ENCODE measurements at places on chromosomes 3 and 15.

- no peak for DNase-seq
These were observed 805.3 kb upstream of the LMCD1 start for GRCh38 chr3:7696320-7696719.

- DNase-seq = no peak
These were observed 3.2 kb downstream of the NEIL1 start for GRCh38 chr15:75349851-75350588.

DNA sequence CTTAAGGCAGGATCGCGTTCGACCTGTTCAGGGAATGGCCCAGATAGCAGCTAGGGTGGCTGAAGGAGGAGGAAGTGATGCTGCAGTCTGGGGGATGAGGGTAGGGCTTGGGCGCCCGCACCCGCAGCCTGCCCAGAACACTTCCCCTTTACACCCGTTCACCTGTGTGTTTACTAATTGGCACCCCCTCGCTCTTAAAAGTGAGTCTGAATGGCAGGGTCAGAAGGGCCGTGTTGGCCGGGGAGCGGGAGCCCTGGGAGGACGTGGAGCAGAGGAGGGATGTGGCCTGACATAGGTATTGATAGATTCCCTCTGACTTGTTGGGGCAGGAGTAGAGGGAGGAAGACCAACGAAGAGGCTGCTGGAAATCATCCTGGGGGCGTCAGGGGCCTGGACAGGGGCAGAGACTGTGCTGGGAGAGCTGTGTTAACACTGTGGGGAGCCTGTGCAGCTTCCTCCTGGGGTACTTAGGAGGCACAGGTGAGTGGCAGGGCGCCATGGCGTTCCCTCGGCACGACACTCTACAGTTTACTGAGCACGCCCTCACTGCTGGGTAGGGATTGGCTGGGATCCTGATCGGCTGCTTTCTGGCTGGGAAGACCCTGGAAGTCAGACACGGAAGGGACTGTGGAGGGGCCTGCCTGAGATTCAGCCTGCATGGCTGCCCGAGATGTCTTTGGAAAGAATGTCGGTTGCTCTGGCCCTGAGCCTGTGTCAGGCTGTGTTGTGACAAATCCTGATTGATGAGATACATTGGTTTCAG, 51.7 kb downstream of the SLC6A6 start:
- DNase-seq = no peak

DNA sequence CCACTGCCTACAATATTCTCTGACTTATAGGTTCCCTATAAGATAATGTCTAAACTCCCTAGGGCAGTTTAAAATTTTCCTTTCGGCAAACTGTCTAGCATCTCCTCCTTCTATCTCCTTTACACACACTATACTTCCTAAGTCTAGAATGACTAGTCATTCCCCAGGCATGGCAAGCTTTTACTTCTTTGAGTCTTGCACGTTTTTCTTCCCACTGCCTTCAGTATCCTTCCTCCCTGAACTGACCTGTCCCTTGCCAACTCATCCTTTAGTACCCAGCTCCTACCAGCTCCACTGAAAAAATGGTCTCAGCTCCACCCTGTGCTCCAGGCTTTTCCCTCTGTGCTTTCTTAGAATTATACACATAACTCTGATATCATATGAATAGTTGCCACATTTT, 93.8 kb upstream of the KBTBD8 start:
- DNase-seq = no peak

GRCh38 chr3:167913219-167913835, 177.8 kb downstream of the SERPINI1 start:
- DNase-seq = no peak

GRCh38 chr15:72735111-72735510, 48.4 kb downstream of the ADPGK start:
- DNase-seq = no peak

DNA sequence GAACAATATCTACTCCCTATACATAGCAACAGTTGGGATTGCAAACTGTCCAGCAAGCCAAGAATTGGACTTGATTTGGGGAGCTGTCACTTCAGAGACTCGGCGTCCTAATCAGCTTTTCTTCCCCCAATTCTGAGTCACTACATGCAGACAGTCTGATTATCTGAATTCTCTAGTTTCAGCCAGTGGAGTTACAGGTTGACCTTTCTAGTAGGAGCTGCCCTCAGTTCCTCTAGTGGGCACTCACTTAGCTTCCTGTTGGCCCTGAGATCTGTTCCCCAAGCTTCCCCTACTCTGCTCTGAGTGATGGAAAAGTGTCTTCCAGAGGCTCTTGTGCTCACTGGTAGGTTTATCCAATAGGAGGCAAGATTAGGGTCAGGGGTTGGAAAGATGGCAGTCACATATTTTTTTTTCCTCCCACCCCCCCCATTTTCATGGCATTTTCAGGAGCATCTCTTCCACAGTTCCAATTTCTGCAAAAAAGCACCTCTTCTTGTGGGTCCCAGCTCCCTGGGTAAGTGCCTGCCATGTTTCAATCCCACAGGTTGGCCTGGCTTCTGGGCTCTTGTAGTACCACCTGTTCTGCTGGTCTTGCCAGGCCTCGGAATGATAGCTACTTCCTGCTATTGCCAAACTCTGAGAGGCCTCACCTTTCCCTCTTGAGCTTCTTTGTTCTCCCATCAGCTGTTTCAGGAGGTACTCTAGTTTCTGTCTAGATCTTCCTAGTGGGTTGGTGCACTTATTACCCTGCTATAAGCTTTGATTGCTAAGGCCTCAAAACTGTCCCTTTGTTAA, 182.2 kb downstream of the RAP2B start:
- no peak for DNase-seq

- peak; percentile 73 for DNase-seq
These were observed 68.1 kb downstream of the SLC6A1 start for GRCh38 chr3:11060500-11061251.

- peak; percentile 62 for DNase-seq
These were observed at the start of the genes SNRPN and SNURF for GRCh38 chr15:24954783-24955530. Gene SNRPN, plus strand, starts transcription at chr15:24954987. Its CDS starts 19,467 bp downstream, at chr15:24974454. Gene SNURF, plus strand, starts transcription at chr15:24954987. Its CDS starts 62 bp downstream, at chr15:24955049.

GRCh38 chr3:112412494-112412893, 79.5 kb downstream of the CD200 start:
- no peak for DNase-seq

DNA sequence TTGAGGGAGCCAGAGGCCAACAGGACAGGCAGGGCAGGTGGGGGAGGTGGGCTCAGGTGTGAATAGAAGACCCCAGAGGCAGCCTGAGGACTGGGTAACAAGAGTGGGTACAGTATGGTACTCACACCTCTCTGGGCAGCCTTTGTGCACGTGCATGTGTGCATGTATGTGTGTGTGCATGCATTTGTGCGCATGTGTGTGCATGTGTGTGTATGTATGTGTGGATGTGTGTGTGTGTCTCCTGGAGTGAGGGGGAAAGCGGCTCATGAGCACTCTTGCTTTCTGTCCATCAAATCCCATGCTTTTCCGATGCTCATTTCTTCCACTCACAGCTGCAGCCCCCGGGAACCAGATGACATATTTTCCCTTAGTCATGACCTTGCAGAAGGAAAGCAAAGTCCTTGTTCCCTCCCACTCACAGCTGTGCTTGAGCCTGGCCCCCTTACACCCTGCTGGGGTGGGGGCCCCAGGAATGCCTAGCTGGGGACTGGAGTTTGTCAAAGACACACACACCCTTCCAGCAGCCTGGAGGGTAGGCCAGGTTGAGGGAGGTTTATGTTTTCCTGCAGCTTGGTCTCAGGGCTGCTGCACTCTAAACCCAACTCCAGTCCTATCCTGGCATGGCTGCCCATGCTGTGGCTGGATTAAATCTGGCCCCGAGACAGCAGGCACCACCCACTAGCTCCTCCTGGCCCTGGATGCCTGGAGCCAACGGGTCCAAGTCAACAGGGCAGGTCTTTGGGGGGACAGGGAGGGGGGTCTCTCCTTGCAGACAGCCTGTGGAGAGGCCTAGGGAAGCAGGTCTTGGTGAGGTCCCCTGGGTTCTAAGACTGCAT, 22.5 kb downstream of the CCDC33 start:
- no peak for DNase-seq

DNA sequence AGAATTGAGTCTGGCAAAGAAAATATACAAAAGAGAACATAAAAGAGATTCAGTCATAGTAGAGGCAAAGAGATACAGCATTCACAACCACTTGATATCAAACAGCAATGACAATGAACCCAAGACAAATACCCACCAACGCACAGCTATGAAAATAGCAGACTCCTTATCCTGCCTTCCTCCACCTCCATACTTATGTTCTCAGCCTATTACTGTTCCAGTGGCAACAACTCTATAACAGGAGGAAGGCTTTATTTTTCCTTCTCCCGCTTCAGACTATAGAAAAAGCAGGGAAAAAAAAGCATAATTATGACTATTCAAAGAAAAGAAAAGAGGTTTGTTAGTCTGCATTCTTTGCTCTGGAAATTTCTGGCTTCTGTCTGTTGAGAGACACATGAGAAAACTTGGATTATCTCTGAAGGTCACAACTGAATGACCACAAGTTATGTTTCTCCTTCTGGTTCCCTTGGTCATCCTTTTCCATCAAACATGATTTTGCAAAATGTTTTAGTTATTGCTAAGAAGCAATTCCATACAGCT, 81.2 kb upstream of the PLXND1 start:
- DNase-seq = peak; percentile 56

GRCh38 chr3:197375001-197375441, 76.6 kb upstream of the DLG1 start:
- DNase-seq = no peak
